ENCODE measurements at places on chromosomes 4 and X.

GRCh38 chrX:137313627-137314026 is 252.3 kb upstream of the ZIC3 start:
- DNase-seq: no peak

DNA sequence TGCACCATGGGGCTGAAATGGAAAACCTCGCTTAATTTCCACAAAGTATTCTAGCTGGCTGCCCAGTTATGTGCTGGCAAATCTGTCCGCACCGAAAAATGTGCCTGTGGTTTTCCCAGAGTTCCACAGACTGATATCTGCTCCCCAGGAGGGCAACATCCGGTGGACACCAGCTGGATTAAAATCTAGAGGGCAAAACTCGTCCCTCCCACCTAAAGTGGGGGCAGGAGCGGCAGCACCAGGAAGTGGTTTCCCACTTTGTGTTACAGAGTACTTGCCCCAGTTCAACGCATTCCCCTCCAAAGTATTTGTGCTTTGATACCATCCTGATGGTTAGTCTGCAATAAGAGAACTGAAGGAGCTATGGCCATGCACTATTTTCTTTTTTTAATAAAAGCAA is 187.6 kb downstream of the TSPAN5 start:
- no peak for DNase-seq

DNA sequence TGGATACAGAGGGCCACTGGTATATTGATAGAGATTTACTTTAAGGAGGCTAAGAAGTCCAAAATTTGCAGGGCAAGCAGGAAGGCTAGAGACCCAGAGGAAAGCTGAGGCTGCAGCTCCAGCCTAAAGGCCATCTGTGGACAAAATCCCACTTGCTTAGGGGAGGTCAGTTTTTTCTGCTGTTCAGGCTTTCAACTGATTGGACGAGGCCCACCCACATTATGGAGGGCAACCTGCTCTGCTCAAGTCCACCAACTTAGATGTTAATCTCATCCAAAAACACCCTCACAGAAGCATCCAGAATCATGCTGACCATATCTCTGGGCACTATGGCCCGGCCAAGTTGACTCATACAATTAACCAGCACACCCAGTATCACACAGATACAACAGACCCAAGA is 176.3 kb downstream of the EVC2 start:
- DNase-seq: no peak

DNA sequence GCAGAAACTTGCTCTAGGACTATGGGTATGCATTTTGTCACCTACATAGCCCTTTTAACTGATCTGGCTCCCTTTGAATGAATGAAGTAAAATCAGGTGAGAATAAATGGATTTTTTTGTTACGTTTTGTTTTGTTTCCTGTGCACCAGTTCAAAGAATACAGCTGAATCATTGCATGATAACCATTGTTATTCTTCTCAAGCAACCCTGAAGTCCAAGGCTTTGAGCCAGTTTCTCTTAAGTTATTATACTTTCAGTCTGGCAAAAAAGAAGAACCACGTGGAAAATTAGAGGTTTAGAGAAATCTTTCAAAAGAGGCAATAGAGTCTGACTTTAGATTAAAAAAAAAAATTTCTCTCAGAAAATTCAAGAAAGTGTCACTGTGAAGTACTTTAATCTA is 398.6 kb upstream of the TECRL start:
- DNase-seq: no peak

Measured in stimulated activated CD8-positive, alpha-beta memory T cell treated with anti-CD3 and anti-CD28 coated beads, Interleukin-15, amount 100 ng/mL, for 1 hour (primary cell).